ENCODE measurements at places on chromosomes 1 and 21.
A peak's percentile ranks its signal among the peaks of the same experiment; 100 is the strongest.

DNA sequence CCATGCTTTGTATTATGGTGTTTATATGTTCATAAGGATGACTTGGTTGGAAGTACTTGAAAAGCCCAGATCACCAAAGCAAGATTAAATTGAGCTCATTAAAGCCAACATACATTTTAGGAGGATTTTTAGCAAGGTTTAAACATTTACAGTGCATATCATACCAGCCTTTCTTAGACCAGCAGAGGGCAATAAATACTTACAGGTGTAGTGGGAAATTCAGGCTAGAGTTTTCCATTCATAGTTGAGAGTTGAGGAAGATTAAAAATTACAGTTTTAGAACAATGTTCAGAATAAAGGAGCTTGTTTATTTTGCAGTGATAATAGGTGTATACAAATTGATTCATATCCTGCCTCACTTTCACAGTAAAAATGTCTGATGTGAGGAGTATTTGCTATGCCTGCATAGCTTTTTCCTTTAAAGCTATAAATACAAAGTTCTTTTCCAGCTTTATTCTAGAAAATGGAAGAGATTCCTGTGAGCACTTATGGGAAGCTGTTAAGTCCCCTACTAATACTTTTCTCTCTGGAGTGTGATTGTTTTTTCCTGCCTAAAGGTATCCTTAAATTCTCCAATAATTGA is 35.3 kb downstream of the DTL start:
- no peak for DNase-seq

DNA sequence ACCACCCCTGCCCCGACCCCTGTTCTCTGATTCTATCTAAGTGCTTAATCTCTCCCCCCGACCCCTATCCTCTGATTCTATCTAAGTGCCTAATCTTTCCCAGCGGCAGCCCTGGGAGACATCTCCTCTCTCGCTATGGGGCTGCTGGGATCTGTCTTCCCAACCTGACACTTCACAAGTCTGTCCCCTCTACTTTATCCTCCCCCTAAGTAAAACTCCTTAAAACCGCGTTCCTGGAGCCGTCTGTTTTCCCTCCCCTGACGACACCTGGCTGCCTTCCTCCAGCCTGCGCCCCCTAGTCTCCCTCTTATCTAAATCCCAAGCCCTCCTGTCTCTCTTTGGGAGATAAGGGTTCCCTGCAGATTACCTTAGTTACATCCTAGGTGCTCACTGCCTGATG is 30.5 kb downstream of the EPHB2 start:
- DNase-seq = no peak

DNA sequence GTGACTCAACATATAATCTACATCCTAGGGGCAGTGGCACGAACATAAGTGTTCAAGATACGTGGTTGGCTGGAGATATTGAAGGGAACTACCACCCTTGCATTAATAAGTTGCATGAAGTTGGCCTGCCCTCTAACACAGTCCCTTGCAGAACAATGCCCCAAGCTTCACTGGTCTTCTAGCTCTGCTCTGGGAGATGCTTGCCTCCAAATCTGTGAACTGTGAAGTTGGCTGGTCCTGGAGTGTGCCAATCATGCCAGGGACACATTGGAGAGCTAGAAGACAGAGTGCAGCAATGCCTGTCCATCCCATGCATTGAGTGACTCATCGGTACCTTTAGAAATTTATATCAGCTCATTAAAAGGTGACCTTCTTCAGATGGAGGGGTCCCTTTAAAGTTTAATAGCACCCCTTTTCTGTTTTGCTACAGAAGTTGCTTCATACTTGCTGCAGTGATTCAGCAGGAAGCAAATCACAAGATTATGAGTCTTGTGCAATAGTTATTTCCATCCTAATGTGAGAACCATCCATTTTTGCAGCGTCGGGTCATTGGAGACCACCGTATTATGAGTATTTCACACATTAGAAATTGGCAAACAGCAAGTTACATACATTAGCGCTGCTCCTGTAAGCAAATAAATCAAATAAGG is 55.2 kb upstream of the KAZN start:
- no peak for DNase-seq

GRCh38 chr1:53693773-53694717 is 44.9 kb downstream of the GLIS1 start:
- no peak for DNase-seq

DNA sequence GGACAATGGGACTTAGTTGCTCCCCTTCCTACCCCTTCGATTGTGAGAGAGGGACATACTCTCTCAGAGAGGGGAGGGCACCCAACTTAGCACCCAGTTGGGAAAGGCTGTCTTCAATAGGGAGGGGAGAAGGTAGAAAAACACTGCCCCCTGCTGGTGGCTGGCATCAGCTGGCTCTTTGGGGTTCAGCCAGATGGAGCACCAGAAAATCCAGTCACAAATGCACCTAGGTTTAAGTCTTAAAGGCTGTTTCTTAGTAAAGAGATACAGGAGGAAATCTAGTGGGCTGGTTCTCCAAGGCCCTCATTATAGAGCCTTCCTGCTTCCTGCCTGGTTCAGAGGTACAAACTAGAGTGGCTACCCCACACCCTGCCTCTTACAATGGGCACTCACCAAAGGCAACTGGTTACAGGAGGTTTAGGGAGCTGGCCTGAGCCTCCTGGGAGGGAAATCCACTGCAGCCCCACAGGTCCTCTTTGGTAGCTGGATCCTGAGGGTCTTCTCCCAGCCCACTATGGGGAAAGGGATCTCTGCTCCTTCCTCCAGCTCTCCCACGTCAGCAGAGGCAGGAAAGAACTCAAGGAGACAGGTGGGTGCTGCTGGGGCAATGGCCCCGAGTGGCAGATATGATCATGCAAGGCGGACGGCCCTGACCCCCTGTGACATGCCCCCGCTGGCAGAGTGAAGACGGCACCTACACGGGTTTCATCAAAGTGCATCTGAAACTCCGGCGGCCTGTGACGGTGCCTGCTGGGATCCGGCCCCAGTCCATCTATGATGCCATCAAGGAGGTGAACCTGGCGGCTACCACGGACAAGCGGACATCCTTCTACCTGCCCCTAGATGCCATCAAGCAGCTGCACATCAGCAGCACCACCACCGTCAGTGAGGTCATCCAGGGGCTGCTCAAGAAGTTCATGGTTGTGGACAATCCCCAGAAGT is 28.3 kb downstream of the EIF2D start:
- DNase-seq = peak; percentile 76

- no peak for DNase-seq
Observed at GRCh38 chr1:55088413-55088812, 49.1 kb downstream of the PCSK9 start.

DNA sequence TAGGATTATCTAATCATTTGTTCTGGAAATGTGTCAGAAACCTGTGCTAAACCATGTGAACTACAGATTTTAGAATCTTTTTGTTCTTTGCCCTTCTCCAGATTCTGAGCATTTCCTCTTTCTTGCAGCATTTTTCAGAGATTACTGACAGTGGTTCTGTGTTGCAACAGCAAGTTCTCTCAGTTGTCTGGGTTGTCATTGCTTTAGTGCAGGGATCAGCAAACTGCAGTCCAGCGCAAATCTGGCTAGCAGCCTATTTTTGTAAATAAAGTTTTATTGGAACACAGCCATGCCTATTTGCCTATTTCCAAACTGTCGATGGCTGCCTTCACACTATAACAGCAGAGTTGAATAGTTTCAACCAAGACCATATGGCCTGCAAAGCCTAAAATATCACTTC is 66.3 kb upstream of the LRRC8D start:
- DNase-seq = no peak

GRCh38 chr1:176884286-176884685 is 280.2 kb downstream of the ASTN1 start:
- DNase-seq = no peak

GRCh38 chr1:60281360-60281932 is 207.9 kb upstream of the C1orf87 start:
- DNase-seq = no peak

DNA sequence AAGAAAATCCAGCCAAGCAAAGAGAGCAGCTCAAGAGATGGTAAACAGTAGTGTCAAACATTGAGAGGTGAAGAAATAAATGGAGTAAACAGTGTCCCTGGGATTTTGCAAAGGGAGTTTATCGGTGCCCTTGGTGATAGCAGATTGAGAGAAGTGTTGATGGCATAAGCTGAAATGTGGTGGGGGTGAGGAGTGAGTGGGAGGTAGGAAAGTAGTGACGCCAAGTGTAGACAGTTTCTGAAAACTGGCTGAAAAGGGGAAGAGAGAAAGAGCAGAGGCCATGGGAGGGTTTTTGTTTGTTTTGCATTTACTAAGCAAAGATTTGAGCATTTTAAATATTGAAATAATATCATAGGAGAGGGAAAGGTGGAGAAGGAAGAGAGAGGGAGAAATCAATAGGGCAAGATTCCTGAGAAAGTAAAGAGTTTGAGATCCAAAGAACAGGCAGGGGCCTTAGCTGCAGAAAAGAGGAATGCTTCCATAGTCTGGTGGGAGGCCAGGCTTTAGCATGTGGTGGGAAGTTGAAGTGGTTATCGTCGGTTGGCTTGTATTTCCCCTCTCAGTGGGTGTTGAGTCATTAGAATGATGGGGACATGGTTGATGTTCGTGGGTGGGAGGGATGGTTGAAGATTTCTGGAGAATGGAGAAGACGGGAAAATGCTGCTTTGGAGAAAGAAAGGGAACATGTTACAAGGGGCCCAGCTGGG is 26.8 kb upstream of the RASAL2 start:
- DNase-seq = no peak

All from stimulated activated CD4-positive, alpha-beta T cell treated with anti-CD3 and anti-CD28 coated beads, Interleukin-4, amount 100 ng/mL, for 4 hours (primary cell).